A549 treated with CpdA at 1 μM for 4 hours (cell line): ENCODE measurements at places on chromosomes 5 and 9. TPM values are rescaled to one million over a fixed set of nuclear protein-coding genes. Genes with fewer than 3 reads are reported as not detected.

The FOXD4L3 gene
- total RNA-seq = 0.06 to 0.24 TPM (median 0.14 TPM) in 3 of 5 replicates, not detected in the others

The CFAP157 gene
- 0.07 to 0.11 TPM (median 0.07 TPM) in 3 of 5 replicates, not detected in the others for total RNA-seq

The LHX2 gene
- total RNA-seq = 4.7 to 6.2 TPM (median 5.0 TPM) in 5 replicates

The SLC36A1 gene
- total RNA-seq = 8.7 to 10.7 TPM (median 9.7 TPM) in 5 replicates

The NTRK2 gene
- total RNA-seq = 0.02 to 0.04 TPM (median 0.03 TPM) in 3 of 5 replicates, not detected in the others

The FAT2 gene
- total RNA-seq = 0.01 TPM in 1 of 5 replicates, not detected in the others

The PTPN3 gene
- 13.3 to 17.1 TPM (median 15.5 TPM) in 5 replicates for total RNA-seq

The RNF183 gene
- not detected in 5 replicates for total RNA-seq

The UGT3A1 gene
- not detected in 5 replicates for total RNA-seq

The CSF1R gene
- 0.07 to 0.23 TPM (median 0.15 TPM) in 4 of 5 replicates, not detected in the other for total RNA-seq

The SH3TC2 gene
- 0.23 to 0.87 TPM (median 0.43 TPM) in 5 replicates for total RNA-seq

The PCDHB10 gene
- total RNA-seq = 0.03 to 0.06 TPM in 2 of 5 replicates, not detected in the others

The LCN1 gene
- not detected in 5 replicates for total RNA-seq

The NR5A1 gene
- 0.08 TPM in 1 of 5 replicates, not detected in the others for total RNA-seq

The PRUNE2 gene
- total RNA-seq = 0.01 TPM in 1 of 5 replicates, not detected in the others

The ARHGEF37 gene
- total RNA-seq = 0.77 to 1.1 TPM (median 0.90 TPM) in 5 replicates

The UBE2B gene
- total RNA-seq = 53.4 to 85.7 TPM (median 71.5 TPM) in 5 replicates

The ARHGEF28 gene
- 13.3 to 16.6 TPM (median 14.9 TPM) in 5 replicates for total RNA-seq

The RAB3C gene
- total RNA-seq = not detected in 5 replicates

The S1PR3 gene
- 30.2 to 34.4 TPM (median 32.3 TPM) in 5 replicates for total RNA-seq

The STPG3 gene
- total RNA-seq = not detected in 5 replicates

The KIF20A gene
- total RNA-seq = 42.5 to 52.9 TPM (median 47.0 TPM) in 5 replicates

The PCDHGA10 gene
- 0.01 TPM in 1 of 5 replicates, not detected in the others for total RNA-seq

The AMBP gene
- total RNA-seq = 5.2 to 9.8 TPM (median 8.2 TPM) in 5 replicates

The OBP2B gene
- total RNA-seq = not detected in 5 replicates

The TRIP13 gene
- 61.0 to 69.9 TPM (median 65.6 TPM) in 5 replicates for total RNA-seq

The SLC24A2 gene
- not detected in 5 replicates for total RNA-seq

The C9orf40 gene
- total RNA-seq = 7.2 to 12.2 TPM (median 10.8 TPM) in 5 replicates

The CYLC2 gene
- not detected in 5 replicates for total RNA-seq
